ENCODE measurements at places on chromosomes 5 and 9.

- peaks cover 15% of the 10 kb centered on the region for H3K4me1 ChIP-seq
- no peaks in the 10 kb centered on the region for H3K36me3 ChIP-seq
- H3K4me3 ChIP-seq: no peak overlapping the region
- no peak for DNase-seq
- H3K27me3 ChIP-seq: peaks cover 80% of the 10 kb centered on the region
Observed at GRCh38 chr5:73233053-73233460, 60.1 kb downstream of the TMEM174 start.

- H3K36me3 ChIP-seq: no peaks in the 10 kb centered on the region
- H3K27ac ChIP-seq: no peak overlapping the region
- no peak overlapping the region for H3K4me3 ChIP-seq
- peaks cover 4% of the 10 kb centered on the region for H3K27me3 ChIP-seq
Observed at GRCh38 chr5:57770039-57770438, 287.4 kb upstream of the ACTBL2 start.

DNA sequence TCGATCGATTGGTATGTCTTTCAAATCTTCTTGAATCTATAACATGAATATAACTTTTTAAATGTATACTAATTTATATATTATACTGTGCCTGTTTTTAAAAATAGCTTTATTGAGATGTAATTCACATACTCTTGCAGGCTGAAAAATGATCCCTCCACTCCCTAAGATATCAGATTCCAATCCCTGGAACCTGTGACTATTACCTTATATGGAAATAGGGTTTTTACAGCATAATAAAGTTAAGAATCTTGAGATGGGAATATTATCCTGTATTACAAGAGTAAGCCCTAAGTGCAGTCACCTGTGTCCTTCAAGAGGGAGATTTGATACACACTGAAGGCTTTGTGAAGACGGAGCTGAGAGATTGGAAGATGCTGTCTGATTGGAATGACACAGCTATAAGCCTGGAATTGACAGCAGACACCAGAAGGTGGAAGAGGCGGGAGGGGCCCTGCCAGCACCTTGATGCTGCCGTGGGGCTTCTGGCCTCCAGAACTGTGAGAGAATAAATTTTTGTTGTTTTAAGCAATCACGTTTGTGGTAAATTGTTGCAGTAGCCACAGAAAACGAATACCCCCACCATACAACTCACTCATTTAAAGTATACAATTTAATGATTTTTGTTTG, 161.3 kb downstream of the RMI1 start:
- peaks cover 10% of the 10 kb centered on the region for H3K4me1 ChIP-seq
- no peak overlapping the region for H3K4me3 ChIP-seq
- H3K36me3 ChIP-seq: no peaks in the 10 kb centered on the region
- peaks cover 51% of the 10 kb centered on the region for H3K27me3 ChIP-seq
- DNase-seq: no peak

DNA sequence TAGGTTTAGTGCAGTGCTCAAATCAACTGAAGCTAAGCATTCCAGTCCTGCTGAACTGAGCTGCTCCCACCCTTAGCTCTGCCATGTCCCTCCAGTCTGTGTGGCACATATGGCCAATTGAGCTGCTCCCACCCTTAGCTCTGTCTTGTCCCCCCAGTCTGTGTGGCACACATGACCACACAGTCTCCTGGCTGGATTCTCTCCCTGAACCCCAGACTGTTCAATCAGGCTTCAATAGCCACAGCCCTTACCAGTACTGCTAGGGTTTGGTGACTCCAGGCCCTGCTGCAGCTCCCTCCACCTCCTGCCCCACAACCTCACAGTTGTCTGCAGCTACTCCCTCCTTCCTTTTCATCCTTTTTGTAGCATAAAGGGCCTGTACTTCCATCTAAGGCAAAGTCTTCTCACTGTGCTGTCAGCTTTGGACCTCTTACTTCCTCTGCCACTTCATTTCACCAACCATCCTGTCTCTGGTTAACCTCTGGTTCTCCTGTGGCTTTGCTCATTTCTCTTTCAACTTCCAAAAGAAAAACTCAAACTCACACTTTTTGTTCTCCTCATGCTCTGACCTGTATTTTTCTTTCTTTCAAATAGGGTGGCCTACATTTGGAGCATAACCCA, 50.8 kb downstream of the ADAMTS12 start:
- DNase-seq: peak; percentile 48
- peaks cover 22% of the 10 kb centered on the region for H3K27me3 ChIP-seq
- H3K27ac ChIP-seq: peak overlapping the region; percentile 75
- peaks cover 26% of the 10 kb centered on the region for H3K4me1 ChIP-seq
- H3K4me3 ChIP-seq: peak overlapping the region; percentile 3

DNA sequence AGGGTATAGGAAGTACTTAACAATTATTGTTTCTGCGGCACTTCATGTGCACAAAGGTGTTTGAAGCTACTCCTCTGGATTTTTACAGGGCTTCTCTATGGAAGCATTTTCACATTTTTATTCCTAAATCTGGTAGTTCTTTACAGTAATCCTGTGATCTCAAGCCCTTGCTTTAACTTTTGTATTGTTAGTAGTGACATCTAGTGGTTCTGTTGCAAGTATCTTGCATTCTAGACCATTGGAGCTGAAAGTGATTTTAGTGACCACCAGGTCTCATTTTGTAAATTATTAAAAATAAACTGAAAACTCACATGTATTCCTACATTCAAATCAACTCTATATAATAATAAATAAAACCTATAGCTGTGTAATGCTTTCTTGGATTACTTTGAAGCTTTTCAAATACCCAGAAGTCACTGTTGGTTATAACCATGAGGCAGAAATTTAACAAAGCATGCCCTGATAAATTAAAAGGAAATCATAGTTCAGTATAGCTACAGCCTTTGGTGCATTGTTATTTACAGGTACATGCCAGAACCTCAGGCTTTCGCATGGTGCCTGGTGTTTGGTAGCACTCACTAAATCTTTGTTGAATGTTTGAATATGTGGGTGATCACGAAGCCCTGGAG, 18.9 kb downstream of the RPS23 start:
- DNase-seq: no peak
- H3K36me3 ChIP-seq: no peaks in the 10 kb centered on the region

DNA sequence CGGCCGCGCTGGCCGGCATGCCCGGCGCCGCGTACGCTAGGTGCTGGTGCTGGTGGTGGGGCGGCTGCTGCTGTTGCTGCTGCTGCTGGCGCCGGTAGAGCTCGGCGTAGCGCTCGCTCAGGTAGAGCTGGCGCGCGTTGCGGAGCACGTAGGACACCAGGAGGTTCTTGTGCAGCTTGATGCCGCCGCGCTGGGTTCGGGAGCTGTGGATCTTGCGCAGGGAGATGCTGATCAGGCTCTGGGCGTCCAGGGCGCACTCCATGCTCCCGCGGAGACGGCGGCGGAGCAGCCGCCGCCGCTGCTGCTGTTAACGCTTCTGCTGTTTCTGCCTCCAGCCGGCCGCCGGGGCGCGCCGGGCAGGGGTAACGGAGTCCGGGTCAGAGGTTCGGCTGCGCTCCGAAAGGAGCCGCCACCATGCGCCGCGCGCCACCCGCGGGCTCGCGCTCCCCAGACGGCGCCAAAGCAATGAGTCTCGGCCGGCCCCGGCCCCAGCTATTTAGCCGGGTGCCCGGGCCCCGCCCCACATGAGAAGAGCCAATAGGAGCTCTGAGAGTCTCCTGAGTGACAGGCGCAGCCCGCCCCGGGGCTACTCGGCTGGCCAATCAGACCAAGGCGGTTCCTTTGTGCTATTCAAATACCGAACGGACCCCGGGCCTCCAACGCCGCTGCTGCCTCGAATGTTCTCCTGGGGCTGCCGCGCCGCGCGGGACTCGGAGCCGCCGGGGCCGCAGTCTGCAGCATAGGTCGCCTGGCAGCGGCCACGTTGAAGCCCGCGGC, at the start of gene IER5L:
TSS of gene IER5L (minus strand) at position 471 of the 777 bp plus-strand sequence. CDS start at position 262, 209 bp downstream.
- H3K4me1 ChIP-seq: peaks cover 21% of the 10 kb centered on the region
- no peaks in the 10 kb centered on the region for H3K36me3 ChIP-seq
- DNase-seq: peak; percentile 94
- H3K4me3 ChIP-seq: peak within 1 kb of the TSS; percentile 85

GRCh38 chr9:87387351-87388011, 110.2 kb upstream of the DAPK1 start:
- no peak overlapping the region for H3K4me3 ChIP-seq
- H3K4me1 ChIP-seq: no peaks in the 10 kb centered on the region
- no peaks in the 10 kb centered on the region for H3K36me3 ChIP-seq

DNA sequence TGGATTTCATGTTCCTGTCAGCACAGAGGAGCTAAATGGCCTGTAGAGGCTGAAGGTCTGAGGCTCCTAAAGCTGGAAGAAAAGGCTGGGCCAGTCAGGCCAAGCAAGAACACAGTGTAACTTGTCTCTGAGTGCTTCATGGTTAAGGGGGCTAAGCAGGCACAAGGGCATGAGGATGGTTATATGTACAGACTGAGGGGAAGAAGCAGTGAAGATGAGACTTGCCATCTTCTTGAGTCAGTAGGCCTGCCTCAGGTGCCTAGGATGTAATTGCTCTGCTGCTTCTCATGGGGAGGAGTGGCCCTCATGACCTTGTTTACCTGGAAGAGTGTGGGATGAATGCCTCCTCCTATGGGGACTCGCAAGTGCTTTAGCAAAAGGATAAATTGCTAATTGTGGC, 8.7 kb upstream of the PSMD5 start:
- no peak overlapping the region for H3K4me3 ChIP-seq
- no peak for DNase-seq
- peak overlapping the region; percentile 70 for H3K27ac ChIP-seq
- H3K4me1 ChIP-seq: peaks cover 38% of the 10 kb centered on the region
- peaks cover 74% of the 10 kb centered on the region for H3K36me3 ChIP-seq
- H3K27me3 ChIP-seq: no peaks in the 10 kb centered on the region

DNA sequence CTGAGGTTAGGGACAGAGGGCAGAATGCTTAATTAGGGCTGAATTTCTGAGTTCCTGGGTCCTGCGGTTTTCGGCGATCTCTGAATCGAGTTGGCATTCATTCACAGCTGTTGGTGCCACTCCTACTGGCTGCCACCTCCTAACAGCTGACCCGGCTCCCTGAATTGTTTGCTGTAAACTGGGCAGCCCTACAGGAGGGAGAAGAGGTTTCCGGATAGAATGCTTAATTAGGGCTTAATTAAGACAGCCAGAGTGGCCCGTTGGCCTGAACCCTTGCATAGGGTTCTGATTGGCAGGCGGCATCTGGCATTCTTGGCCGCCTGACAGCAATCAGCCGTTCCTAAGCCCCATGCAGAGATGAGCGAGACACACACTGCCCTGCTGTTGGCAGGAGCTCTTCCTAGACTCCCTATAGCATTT, 25.7 kb downstream of the FRMPD1 start:
- H3K4me3 ChIP-seq: no peak overlapping the region
- no peak for DNase-seq
- no peak overlapping the region for H3K27ac ChIP-seq

DNA sequence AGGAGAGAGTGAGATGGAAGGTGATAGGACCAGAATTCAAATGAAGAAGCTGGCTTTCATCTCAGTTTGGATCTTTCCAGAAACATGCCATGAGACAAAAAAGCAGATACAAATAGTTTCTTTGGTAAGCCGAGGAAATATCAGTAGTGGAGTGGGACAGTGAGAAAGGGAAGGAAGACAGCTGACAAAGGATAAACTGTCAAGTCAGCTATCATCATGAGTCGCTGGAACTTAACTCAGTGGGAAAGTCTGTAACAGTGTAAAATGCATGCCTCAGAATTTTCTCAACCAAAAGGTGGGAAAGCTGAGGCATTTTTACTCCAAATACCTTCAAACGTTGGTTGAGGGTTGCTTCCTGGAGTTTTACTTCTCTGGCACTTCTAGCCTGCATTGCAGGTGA, 129.8 kb downstream of the PLPPR1 start:
- no peaks in the 10 kb centered on the region for H3K4me1 ChIP-seq
- no peak overlapping the region for H3K27ac ChIP-seq
- H3K27me3 ChIP-seq: no peaks in the 10 kb centered on the region
- no peak overlapping the region for H3K4me3 ChIP-seq
- DNase-seq: no peak
- no peaks in the 10 kb centered on the region for H3K36me3 ChIP-seq
